Activated CD8-positive, alpha-beta memory T cell treated with anti-CD3 and anti-CD28 coated beads for 4 hours (primary cell): ENCODE measurements at places on chromosomes 13 and 19.

DNA sequence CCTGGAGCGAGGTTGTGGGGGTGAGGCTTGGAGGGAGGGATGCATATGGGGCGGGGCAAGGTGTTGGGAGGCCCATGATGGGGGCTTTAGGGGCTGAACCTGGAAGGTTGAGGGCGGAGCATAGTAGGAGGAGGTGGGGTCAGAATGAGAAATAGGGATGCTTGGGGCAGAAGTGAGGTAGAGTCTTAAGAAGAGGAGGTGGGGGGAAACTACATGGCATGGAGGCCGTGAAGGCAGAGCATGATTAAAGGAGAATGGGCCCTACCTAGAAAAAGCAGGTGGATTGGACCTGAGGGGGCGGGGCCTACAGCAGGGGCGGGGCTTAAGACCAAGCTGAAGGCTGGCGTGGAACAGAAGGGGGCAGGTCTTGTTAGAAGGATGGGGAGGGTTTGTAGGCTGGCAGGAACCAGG, 799 bp downstream of the NR1H2 start:
- peak; percentile 35 for DNase-seq

- DNase-seq: no peak
Observed at GRCh38 chr13:60583911-60584753, 187.1 kb downstream of the TDRD3 start.

GRCh38 chr19:51547397-51548212, 16.1 kb upstream of the SIGLEC6 start:
- no peak for DNase-seq

DNA sequence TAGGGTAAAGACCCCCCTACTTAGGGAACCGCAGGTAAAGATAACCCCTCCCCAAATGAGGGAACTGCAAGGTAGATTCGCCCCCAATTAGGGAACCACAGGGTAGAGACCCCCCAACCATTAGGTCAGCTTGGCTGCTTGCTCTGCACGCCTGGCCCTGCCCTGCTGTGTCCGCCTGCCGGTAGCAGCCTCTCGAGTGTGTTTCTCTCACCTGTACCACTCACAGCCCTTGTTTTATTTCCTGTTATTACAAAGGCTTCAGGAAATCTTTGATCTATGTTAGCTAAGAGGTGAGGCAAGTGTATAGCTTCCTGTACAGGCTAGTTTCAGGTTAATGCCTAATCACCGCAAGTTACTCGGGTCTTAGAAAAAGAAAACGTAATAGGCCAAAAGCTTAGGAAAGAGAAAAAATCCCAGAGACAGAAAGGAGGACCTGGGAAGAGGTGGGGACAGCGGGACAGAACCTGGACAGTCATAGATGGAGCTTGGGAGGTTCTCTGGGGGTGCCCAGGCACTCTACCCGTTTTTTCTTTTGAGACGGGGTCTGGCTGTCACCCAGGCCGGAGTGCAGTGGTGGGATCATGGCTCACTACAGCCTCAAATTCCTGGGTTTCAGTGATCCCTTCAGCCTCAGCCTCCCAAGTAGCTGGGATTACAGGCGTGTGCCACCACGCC, 23.1 kb upstream of the EIF3G start:
- DNase-seq: no peak

DNA sequence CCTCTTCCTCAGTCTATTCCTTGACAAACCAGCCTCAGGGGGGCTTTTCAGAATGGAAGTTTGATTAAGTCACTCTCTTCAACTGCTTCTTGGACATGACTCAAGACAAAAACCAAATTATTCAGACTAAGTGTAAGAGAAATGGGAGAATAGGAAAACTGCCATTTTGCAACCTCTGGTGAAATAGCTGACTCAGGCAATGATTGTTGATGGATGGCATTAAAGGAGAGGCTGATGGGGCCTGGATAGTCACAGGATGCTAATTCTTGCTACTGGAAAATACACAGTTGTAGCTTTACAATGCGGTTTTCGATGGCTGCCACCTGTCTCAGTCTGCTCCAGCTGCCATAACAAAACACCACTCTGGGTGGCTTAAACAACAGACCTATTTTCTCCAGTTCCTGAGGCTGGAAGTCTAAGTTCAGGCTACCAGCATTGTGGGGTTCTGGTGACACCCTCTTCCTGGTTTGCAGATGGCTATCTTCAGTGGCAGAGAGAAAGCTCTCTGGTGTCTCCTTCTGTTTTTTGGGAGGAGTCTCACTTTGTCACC, 6.1 kb downstream of the NOSIP start:
- no peak for DNase-seq

- DNase-seq: no peak
Observed at GRCh38 chr19:40523322-40524047, 53.2 kb upstream of the SHKBP1 start.

DNA sequence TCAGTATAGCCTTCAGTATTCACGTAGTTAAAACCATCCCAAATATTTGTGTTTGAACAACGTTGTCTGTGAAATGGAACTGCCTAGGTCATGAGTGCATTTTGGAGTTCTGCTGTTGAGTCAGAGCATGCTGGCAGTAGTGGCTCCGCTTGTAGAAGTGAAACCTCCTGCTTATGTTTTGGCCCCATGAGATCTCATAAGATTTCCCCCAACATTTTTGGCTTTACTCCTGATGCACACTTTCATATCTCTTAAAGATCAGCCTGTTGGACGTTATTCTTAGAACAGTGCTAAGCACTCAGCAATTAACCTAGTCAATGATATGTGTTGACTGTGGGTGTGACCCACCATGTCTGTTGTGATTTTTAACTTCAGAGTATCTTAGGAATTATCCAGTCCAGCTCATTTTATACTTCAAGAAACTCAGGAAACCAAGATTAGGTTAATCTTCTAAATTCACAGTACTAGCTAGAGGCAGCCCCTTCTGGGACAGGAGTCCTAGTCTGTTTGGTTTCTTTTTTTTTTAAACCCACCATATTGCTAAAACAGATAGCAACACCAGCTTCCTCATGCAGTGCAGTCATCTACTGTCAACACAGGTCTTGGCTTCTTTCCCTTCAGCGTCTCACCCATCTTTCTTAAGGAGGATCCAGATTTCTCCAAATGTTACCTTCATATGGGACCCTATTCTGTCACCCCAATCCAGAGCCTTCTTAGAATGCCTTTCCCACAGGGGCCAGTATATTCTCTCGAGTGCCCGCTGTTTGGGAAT, 26.2 kb downstream of the RAP2A start:
- DNase-seq: no peak

DNA sequence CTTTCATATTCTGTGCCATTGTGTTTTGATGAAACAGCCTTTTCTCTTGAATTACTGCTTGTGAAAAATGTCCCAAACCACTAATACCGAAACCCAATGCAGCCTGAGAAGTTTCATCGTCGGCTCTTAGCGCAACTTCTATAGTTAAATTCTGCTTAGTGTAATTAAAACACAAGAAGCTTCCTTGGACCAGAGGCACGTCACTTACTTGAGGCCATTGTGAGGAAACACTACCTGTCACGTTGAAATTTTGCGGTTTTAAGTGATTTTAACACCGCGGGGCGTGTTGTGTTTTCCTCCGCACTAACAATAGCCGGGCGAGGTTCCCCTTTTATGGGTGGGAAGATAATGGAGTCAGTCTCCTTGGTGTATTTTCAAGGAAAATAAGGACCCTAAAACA, 70.9 kb downstream of the GGACT start:
- no peak for DNase-seq

- DNase-seq: no peak
Observed at GRCh38 chr19:13788991-13789390, 6.3 kb upstream of the ZSWIM4 start.
